H7 (cell line): ENCODE measurements at places on chromosomes 7 and 10. TPM values are rescaled to one million over a fixed set of nuclear protein-coding genes. Genes with fewer than 3 reads are reported as not detected.

The GNG11 gene
- 1.3 and 1.9 TPM in 2 replicates for total RNA-seq

DNA sequence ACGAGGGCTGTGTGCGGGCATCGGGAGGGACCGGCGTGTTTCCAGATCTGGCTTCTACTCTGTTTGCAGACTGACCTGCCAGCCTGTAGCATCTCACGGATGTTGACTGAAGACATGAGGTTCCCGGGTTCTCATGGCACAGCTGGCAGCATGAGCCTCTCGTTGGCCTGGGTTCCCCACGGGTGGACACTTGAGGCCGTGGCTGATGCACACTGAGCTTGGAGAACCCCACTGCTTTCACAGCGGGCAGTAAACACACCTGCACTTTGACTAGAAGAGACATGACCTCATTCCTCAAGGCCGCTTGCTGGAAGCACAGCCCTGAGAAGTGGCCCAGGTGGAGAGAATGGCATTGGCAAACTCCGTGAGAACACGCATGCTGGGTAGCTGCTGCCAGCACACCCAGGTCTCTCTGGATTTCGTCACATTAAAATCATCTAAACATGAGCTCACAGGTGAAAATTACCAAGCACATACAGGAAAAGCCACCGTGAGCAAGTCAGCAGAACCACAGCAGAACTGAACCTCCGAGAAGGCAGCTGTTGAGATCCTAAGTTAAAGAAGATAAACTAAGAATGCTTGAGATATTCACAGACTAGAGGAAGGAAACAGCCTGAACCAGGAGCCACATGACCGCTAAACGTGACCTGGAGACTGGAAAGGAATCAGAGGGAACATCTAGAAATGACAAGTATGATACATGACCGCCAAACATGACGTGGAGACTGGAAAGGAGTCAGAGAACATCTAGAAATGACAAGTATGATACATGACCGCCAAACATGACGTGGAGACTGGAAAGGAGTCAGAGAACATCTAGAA, 32.5 kb downstream of the BNIP3 start:
- no peak for DNase-seq

DNA sequence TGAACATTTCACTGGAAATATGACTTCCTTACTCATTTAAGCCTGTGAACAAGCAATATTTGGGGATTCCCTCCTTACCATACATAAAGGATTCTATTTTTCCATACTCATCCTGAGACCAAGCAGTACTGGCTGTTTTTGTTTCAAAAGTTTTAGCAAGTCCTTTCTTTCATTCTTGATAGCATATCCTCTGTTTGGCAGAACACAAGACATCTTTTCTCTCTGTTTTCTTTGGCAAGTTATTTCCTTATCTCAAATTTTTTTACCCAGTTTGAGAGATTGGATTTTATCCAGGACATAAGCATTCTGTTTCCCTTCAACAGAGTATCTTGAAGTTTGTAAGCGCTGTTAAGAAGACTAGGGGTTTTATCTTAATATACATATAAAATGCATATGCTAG, 3.0 kb upstream of the WASL start:
- DNase-seq: no peak

DNA sequence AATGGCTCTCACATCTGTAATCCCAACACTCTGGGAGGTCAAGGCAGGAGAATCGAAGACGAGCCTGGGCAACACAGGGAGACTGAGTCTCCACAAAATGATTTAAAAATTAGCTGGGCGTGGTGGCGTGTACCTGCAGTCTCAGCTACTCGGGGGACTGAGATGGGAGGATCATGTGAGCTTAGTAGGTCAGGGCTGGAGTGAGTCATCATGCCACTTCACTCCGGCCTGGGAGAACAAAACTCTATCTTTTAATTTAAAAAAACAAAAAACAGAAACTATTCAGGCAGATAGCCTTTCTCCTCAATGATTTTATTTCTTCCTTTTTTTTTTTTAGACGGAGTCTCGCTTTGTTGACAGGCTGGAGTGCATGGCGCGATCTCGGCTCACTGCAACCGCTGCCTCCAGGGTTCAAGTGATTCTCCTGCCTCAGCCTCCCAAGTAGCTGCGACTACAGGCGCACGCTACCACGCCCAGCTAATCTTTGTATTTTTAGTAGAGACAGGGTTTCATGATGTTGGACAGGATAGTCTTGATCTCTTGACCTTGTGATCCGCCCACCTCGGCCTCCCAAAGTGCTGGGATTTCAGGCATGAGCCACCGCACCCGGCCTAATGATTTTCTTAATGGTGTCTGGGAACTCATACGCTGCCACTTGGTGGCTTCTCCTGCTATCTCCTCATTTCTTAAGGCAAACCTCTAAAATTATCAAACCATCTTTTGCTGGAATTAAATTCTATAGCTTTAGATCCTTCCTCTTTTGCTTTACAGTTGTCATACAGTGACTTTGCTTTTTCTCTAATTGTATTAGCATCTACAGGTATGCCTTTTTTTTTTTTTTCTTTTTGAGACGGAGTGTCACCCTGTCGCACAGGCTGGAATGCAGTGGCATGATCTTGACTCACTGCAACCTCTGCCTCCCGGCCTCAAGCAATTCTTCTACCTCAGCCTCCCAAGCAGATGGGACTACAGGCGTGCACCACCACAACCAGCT, 22.9 kb downstream of the SRPK2 start:
- no peak for DNase-seq

DNA sequence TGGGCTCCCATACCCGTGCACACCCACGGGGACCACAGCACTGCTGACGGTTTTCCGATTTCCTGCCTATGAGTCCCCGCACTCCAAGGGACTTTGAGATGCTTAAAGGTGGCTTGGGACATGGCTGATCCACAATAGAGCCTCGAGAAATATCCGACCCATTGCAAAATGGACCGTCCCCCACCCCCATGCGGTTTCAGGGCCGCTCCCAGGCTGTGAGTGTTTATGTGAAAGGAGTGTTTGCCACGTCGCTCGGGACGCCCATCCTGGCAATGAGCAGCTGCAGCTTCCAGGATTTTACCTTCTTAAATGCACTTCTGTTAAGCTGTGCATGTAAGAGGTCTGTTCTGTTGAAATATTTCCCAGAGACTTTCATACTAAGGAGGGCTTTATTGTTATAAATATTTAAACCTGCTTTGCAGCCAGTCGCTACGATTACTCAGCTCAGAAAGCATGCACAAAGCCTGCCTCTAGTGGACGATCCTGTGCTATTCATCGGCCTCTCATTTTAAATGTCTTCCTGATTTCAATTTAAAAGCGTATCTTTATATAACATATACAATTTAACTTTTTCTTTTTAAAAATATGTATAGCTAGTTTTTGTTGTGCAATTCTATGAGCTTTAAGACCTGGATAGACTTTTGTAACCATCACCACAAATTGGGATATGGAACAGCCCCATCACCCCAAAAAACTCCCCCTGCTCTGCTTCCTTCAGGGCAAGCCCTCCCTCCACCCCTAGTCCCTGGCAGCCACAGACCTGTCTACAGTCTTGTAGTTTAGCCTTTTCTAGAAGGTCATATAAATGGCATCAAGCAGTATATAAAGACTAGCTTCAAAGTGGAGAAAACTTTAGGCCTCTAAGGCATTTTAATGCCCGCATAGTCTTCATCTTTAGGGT, 418.3 kb downstream of the PAXIP1 start:
- DNase-seq: no peak

GRCh38 chr7:93238748-93239147, 6.6 kb downstream of the VPS50 start:
- no peak for DNase-seq

DNA sequence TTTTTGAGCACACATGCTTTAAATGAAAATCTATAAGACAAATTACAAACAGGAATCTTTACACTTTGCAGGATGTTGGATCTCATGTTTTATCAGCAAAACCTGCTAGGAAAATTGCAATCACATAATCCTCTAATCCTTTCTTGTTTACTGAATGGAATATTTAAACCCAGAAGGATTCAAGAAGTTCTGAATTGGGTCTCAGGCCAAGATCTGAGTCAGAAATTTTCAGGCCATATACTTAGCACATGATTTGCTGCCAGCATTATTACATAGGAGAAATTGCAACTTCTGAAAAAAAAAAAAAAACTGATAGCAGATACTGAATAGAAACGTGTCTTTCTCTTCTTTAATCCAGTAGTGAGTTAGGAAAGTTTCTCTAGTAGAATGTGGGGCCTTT, 1005.3 kb upstream of the POT1 start:
- no peak for DNase-seq

The COL17A1 gene
- 0.59 and 1.0 TPM in 2 replicates for total RNA-seq

The CFAP70 gene
- total RNA-seq: 0.15 and 0.45 TPM in 2 replicates

GRCh38 chr7:156356551-156356950, 284.0 kb upstream of the RNF32 start:
- DNase-seq: no peak

- DNase-seq: no peak
Observed at GRCh38 chr7:28908775-28909174, 49.4 kb downstream of the TRIL start.

The SYT15 gene
- total RNA-seq: 0.04 TPM in 1 of 2 replicates, not detected in the other

The CALCR gene
- total RNA-seq: 1.4 and 4.0 TPM in 2 replicates

The SYNPO2L gene
- 0.11 TPM in 1 of 2 replicates, not detected in the other for total RNA-seq

DNA sequence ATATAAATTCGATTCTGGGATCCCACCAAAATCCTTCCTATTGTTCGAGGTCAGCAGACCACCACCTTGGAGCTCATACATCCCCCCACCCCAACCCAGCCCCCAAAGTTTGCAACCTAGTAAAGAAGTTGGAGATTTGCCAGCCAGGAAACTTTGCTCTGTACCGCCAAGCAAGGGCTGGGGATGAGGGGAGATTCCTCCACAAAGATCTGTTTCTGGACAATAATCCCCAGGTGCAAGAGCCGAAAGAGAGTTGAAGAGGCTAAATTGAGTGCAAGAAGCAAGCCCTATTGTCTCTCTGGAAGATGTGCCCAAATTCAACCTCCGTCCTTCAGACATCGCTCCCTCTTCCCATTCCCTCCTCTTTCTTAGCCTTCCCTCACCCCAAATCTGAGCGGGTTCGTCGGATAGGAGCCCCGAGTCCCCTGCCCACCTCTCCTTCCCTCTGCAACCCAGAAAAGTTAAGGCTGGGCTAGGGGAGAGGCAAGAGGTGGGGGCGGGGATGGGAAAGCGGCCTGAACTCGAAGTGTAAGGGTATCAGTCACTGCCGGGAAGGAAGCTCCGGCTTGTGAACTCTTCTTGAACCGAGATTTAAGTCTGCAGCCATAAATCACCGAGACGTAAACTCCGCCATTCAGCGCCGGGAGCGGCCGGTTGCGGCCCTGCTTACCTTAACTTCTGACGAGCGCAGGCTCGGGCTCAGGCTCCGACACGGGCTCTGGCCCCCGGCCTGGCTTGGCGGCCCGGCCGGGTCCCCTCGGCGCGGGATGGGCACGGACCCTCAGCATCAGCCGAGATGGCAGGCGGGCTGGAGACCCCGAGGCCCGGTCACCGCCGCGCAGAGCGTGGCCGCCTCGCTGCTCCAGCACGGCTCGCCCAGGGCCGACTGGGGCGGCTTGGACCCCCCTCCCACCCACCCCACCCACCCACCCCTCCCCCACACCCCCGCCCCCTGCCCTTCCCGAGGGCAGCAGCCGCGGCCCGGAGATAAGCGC, 10.8 kb upstream of the HOXA2 start:
- DNase-seq: peak; percentile 85

The CLCN1 gene
- total RNA-seq: 0.11 and 0.21 TPM in 2 replicates

The MKI67 gene
- 17.1 and 34.4 TPM in 2 replicates for total RNA-seq

The STOX1 gene
- total RNA-seq: 2.4 TPM in 2 replicates

DNA sequence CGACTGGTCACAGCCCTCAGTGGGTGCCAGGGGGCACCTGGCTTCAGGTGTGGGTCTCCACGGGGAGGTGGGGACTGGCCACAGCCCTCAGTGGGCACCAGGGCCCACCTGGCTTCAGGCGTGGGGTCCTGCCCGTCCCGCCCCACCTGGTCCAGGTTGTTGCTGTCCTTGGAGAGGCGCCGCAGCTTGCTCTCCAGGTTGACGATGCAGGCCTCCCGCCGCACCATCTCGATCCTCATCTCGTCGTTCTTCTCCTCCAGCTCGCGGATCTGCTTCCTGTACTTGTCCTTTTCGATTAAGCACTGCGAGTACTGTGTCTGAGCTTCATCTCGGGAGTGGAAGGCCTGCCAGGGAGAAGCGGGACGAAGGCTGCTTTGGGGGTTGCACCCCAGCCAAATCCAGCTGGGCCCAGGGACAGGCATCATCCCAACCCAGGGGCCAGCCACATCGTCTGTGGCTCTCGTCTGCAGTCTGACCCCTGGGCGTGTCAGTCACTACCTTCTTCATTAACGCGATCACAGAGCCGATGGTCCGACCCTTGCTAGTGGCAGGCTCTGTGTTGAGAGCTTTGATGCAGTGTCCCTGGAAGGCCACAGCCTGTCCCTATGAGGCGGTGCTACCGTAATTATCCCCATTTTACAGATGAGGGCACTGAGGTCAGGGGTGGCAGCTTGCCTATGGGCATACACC, 92.9 kb upstream of the GNA12 start:
- DNase-seq: peak; percentile 42

The PVRIG gene
- total RNA-seq: 0.11 TPM in 1 of 2 replicates, not detected in the other

The MMP21 gene
- not detected in 2 replicates for total RNA-seq

DNA sequence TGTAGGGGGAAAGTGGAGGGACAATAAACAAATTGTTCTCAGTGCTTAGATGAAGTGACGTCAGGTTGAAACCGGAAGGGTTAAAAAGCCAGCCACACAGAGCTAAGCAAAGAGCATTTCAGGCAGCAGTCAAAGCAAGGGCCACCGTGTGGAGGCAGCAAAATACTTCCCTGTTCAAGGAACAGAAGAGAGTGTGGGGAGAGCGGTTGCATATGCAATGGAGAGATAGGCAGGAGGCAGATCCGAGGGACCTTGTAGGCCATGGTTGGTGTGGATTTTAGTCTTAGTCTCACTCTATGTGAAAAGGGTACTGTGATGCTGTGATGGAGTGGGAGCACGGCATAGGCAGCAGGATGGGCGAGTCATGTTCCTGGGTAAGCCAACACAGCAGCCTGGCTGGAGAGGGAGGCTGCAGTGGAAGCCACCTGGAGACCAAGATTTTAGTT, 3.8 kb upstream of the STN1 start:
- peak; percentile 31 for DNase-seq

GRCh38 chr7:55965100-55965470, 700 bp downstream of the NIPSNAP2 start:
- DNase-seq: no peak

DNA sequence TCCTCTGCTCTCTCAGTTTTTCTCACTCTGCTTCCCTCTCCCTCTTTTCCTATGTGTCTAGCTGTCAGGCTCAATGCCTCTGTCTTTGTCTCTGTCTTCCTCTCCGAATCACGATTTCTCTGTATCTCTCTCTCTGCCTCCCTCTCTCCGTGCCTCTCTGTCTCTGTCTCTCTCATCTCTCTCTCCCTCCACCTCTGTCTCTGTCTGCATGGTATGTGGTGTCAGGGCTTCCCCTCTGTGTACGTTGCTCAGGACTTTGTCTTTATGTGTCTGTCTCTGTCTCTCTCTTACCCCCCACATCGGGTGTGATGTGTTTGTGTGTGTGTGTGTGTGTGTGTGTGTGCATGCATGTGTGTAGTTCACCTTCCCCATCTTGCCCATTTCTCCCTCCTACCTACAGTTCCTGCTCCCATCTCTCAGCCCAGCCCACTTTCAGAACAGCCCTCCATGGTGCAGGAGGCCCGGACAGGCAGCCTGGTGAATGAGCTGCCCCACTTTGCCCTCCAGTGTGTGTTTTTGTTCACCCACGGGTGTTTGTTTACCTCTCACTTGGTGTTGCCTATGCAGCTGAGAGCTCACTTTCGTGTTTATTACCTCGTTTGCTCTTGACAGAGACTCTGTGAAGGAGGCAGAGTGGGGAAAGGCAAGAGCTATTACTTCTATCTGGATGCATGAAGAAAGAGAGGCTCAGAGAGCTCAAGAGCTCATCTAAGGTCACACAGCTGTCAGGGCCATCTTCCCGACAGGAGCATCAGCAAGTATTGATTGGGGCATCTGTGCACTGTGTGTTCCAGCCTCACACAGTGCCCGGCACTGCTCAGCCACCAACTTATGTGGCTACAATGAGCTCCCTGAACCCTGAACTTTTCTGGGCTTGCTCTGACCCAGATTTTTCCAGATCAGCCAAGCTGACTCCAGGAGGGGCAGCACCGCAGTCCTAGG, 163.5 kb upstream of the ZMIZ1 start:
- DNase-seq: no peak
